Foreskin keratinocyte (primary cell): ENCODE measurements at places on chromosomes 1 and 21. TPM values are rescaled to one million over a fixed set of nuclear protein-coding genes. Genes with fewer than 3 reads are reported as not detected.

Gene TMEM240
- 0.28 and 0.37 TPM in 2 replicates for total RNA-seq

DNA sequence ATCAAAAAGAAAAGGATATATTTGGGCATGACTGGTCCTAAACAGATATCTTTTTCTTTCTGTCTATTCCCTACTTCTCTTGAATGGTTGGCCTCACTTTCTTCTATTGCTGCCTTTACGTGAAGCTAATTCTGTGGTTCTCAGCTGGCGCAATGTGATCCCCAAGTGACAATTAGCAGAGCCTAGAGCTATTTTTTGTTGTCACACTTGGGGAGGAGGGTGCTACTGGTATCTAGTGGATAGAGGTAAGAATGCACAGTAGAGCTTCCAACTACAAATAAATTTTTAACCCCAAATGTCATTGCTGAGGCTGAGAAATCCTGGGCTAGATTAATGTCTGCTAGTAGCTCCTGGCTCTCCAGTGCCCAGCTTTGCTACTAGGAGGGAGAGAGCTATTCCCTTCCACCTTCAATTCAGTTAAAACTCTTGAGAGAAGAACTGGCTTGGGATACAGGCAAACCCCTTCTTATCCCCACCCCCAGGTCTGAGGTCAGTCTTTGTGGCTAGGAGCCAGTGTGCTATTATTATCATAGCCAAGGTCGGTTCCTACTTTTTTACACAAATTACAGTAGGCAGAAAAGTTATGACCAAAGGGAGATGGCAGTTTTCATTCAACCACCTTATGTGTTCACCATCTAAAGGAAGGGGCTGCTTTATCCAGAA, 102.1 kb downstream of the SNX7 start:
- DNase-seq, result no peak

GRCh38 chr1:206476058-206476457, 5.8 kb downstream of the IKBKE start:
- DNase-seq, result no peak

DNA sequence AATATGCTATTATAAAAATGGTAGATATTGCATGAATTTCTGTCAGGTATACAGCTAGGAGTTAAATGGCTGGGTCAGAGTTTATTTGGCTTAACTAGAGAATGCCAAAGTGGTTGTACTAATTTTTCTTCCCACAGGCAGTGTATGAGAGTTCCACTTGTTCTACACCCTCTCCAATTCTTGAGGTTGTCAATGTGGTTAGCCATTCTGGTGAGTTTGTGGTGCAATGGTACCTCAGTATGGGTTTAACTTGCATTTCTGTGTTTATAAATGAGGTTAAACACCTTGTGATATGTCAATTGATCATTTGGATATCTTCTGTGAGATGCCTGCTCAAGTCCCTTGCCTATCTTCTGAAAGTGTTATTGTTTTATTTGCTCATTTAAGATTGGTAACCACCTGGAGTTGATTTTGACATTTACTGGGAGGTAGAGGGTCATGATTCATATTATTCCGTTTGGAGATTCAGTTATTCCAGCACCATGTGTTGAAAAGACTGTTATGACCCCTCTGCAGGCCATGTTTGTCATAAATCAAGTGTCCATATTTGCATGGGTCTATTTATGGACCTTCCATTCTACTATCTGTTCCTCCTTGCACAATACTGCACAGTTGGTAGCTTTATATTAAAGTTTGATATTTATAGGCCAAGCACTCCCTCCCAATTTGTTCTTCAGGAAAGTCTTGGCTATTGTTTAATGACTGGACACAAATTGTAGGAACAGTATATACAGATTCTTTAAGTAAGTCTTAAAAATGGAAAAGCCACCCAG, 5.8 kb downstream of the FALEC start:
- DNase-seq, result no peak

- no peak for DNase-seq
Observed at GRCh38 chr1:221761354-221762002, 19.6 kb upstream of the DUSP10 start.

GRCh38 chr1:91757763-91758460, 128.0 kb downstream of the TGFBR3 start:
- DNase-seq, result no peak

DNA sequence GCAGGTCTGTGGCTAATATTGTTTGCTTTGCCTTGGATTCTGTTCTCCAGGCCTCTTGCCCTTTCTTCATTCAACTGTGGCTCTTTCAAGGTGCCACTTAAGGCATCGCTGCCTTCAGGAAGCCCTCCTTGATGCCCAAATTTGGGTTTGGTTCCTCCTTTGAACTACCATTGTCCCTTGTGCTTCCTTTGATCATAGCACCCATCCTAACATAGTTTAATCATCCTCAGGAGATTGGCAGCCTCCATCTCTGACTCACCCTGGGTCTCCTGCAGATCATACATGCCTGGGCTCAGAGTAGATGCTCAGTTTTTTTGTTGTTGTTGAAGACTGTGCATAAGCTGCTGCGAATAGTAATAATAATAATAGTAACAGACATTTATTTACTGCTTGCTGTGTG, 54.4 kb upstream of the ACOT11 start:
- DNase-seq, result no peak
